ENCODE measurements at places on chromosomes 11 and 22.

GRCh38 chr22:16783453-16783852, 41.8 kb downstream of the XKR3 start:
- DNase-seq: no peak

GRCh38 chr22:39185601-39186012, 33.1 kb upstream of the CBX7 start:
- peak; percentile 81 for DNase-seq

- no peak for DNase-seq
These were observed 13.0 kb upstream of the CKAP5 start for GRCh38 chr11:46858920-46859546.

GRCh38 chr11:5597953-5598352, 1.5 kb downstream of the TRIM6 start:
- DNase-seq: no peak

DNA sequence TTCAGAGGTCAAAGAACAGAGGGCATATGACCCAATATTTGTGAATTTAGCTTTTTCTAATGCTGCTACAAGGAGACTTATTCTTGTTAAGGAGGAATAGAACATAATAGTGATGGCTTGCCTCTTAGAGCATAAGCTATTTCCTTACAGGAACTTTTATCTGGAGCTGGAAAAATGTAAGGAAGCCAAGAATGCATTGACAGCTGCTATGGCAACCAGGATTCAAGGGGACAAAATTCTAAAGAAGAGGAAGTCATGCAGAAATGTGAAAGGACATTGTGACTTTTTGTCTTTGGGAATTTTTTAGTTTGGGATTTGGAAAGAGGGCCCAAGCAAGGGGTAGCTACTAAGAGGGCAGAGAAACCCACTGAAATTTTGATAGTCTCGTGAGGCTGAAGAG, 51.1 kb downstream of the EHF start:
- no peak for DNase-seq

GRCh38 chr22:38641476-38642040, 14.6 kb downstream of the FAM227A start:
- DNase-seq: no peak

GRCh38 chr11:67375320-67376055, 2.1 kb upstream of the CLCF1 start:
- DNase-seq: peak; percentile 38

DNA sequence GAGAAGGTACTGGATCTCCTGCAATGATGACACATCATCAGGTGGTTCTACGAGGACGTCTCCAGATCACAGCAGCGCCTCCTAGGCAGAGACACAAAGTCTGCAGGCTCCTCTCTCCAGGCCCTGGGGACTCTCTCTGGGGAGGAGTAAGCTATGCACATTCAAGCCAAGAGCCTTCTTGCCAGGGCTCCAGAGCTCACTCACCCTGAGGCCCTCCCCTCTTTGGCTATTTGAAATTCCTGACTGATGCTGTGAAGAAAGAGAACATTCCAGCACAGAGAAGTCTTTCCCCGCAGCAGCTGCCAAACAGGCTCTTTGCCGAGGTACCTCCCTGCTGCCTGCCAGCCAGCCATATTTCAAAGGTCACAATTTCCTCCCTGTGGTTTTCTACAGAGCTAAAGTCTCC, 204.9 kb downstream of the CSNK2A3 start:
- DNase-seq: peak; percentile 93

DNA sequence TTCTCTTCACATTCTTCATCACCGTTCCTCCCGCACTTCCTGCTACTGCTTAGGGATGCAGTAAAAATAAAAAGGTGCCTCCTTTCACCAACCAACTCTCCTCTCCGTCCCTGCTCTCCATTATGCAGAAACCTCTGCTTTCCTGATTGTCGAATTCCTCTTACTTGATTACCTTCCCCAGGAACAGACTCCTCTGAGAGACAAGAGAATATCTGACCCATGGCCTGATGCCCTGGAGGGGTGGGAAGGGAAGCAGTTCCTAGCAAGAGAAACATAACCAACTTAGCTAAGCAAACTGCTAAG, 80.9 kb downstream of the TRIM29 start:
- no peak for DNase-seq

DNA sequence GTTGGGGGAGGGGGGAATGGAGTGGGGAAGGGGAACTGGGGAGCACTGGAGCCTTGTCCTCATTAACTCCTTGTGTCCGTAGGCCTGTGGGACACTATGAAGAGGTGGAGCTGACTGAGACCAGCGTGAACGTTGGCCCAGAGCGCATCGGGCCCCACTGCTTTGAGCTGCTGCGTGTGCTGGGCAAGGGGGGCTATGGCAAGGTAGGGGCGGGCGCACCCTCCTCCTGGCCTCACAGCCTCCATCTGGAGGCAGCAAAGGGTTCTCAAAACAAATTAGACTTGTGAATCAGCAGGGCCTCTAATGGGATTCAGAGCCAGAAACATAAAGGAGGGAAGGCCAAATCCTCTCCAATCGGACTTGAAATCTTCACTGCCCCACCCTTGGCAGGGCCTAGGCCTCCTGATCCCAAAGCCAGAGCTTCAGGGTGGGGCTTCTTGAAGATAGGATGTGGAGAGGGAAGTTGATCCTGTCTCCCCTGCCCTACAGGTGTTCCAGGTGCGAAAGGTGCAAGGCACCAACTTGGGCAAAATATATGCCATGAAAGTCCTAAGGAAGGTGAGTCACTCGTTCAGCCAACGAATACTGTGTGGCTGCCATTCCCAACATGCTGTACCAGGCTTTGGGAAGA, 859 bp downstream of the RPS6KB2 start:
- DNase-seq: no peak

DNA sequence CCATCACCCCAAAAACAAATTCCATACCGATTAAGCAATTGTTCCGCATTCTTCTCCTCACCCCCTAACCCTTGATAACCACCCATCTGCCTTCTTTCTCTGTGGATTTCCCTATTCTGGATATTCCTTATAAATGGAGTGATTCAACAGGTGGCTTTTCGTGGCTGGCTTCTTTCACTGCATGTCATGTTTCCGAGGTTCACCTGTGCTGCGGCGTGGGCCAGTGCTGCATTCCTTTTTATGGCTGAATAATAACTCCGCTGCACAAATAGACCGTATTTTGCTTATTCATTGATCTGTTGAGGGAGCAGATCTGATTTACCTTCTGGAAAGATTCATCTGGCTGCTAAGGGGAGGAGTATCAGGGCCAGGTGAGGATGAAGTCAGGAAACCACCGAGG, 94.8 kb upstream of the ASPHD2 start:
- DNase-seq: no peak

- DNase-seq: no peak
These were observed 123.1 kb upstream of the C11orf87 start for GRCh38 chr11:109298865-109299264.

GRCh38 chr11:31800398-31801265, 10.5 kb downstream of the PAX6 start:
- peak; percentile 40 for DNase-seq

DNA sequence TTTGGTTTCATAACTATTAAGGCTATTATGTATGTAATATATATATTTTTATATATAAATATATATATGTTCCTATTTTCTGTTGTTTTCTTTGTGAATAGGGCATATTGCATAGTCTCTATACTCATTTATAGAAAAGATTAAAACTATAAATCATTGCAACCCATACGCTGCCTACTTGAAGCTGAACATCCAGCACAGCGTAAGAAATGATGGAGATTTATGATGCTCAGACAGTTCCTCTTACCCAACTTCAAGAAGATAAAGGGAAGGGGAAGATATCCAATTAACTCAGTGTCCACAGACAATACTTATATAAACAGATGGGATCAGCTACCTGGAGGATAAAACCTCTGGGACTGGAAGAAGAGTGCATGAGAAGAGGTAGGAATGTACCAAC, 791.7 kb downstream of the FAM181B start:
- DNase-seq: no peak

DNA sequence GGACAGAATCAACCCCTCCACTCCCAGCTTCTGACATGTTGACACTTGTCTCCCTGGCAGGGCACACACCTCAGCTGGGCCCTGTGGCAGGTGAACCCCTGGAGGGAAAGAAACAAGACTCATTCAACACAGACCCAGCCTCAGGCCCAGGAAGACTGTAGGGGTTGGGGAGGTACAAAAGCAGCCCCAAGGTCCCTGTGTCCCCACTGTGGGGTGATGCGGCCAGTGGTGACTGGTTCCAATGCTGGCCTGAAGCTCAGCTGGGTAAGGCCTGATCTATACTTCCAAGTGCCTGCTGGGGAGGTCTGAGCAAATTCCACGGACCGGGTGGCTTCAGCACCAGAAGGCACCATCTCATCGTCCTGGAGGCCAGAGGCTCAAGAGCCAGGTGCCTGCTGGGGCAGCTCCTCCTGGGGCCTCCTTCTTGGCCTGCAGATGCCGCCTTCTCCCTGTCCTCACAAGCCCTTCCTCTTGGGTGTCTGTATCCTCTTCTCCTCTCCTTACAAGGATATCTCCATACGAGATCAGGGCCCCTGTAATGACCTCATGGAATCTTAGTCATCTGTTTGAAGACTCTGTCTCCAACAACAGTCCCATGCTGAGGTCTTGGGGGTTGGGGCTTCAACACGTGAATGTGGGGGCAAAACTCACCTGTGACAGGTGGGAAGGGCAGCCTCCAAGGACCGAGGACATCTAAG, 1492.1 kb downstream of the BRD1 start:
- no peak for DNase-seq

GRCh38 chr22:38694049-38694448, 6.7 kb downstream of the JOSD1 start:
- DNase-seq: no peak

GRCh38 chr11:42444406-42444805, 867.4 kb upstream of the API5 start:
- DNase-seq: no peak

DNA sequence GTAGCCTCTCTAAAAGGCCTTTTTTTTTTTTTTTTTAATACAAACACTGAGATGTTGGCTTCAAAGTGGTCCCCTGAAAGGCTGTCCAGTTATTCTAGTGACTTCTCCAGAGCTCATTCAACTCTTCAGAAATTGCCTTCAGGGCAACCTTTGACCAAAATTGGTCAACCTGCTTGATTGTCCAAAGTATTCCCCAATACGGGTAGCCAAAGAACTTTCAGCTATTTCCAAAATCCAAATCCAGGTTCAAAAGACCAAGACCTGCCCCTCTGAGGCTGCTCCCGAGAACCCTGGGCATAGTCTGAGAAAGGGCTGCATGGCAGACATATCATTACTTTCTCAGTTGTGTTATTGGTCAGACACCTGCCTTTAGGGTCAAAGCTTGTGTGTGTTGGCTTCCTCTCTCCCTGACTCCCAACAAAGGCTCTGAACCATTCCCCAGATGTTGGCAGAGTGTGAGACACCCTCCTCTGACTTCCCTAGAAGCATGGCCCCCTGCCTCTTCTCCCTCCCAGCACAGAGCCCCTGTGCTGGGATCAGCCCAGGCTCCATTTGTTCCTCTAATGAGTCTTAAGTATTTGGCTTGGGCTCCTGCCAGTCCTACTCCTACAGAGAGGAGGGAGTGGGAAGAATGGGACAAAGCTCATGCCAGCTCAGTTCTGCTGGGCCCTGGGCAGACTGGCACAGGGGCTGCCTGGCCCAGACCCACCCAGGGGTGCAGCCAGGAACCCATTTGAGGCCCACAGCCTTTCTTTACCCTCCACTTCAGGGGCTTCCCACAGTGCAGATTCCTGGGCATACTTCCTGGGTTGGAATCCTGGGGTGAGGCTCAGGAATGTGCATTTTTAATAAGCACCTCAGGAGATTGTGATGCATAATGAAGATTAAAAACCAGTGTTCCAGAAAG, 30.3 kb downstream of the TNKS1BP1 start:
- no peak for DNase-seq

DNA sequence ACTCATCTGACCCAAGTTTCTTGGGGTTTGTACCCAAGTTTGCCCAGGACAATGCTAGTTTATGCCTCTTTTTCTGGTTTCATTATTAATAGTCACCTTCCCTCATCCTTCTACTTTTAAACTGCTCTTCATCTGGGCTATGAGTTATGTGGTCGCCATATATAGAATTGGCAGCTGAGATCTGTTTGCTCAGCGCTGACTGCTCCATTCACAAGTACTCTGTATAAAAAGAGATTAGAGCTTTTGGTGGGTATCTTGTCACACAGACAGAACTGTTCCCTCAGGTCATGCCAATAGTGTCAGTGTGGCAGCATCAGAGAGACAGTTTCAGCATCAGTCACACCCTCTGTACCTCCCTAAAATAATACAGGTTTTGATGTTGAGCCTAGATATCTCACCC, 326.0 kb downstream of the RAB38 start:
- no peak for DNase-seq

GRCh38 chr11:3747704-3748103, 49.6 kb downstream of the NUP98 start:
- DNase-seq: no peak

DNA sequence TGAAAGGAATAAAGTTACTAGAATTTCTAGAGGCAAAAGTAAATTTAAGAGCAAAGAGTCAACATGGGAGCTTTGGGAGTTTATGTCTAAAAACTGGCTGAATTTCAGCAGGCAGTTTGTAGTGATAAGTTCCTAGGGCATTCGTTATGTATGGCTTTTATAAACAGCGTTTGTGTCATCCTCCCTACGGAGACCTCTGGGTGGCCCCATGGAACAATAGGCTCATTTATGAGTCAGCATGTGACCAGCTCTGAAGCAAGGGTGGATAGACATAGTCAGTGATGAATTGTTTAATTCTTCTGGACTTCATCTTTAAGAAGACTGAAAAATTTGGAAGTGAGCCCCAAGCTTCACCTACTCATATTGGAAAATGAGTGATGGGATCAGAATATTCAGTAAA, 37.1 kb downstream of the SVIP start:
- DNase-seq: no peak

DNA sequence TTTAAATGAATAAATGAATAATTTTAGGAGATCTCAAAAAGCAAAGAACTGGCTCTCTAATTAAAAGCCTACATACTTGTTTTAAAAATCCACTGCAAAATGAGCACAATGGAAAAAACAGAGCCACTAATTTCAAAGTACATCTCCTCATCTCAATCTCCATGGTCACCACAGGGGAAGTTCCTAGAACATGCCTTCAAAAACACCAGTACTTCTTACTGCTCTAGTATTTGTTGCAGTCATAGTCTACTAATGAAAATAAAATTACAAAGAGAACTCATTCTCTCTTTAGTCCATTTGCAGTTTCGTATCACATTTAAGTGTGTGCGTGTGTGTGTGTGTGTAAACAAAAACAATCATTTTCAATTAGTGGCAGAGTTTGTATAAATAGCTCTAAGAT, 54.0 kb downstream of the PIK3C2A start:
- no peak for DNase-seq

Data from aorta (tissue), 5 donors.